ENCODE measurements at places on chromosomes 4 and X.

- no peak for DNase-seq
Measured at GRCh38 chrX:39372115-39372514, 570.9 kb downstream of the MID1IP1 start.

- DNase-seq, result no peak
Measured at GRCh38 chr4:37873386-37873785, 17.5 kb upstream of the TBC1D1 start.

DNA sequence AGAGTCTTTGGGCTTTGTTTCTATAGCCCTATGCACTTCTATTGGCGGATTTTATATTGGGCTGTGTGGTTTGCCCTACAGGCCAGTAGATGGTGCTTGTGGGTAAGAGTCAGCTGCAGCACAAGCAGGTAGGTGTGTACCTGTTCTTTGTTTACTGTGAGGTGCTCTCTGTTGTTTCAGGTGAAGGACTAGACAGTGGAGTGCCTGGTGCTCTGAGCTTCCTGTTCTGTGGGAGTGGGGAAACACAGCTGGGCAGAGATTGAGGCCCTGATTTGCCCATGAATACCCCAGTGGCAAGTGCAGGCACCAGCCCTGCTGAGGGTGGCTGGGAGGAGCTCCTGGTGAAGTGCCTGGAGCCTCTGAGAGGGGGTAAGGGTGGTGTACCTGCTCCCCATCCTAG is 26.3 kb upstream of the UCP1 start:
- no peak for DNase-seq

DNA sequence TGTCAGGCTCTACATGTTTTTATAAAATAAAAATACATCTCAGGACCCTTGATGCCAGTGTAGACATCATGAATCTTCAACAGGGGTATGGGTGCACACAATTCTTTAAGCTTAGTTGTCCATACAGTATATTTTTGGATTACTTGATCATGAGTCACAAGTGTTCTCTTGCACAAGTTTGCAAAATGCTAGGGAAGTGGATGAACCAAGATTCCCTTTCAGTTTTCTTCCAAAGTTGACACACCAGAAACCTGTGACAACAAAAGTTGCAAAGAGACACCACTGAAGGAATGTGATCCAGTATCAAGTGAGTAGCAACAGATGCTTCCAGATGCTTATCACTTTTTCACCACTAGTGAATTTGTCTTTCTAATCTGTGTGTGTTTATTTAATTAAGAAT is 1021.2 kb downstream of the PCDH7 start:
- no peak for DNase-seq

DNA sequence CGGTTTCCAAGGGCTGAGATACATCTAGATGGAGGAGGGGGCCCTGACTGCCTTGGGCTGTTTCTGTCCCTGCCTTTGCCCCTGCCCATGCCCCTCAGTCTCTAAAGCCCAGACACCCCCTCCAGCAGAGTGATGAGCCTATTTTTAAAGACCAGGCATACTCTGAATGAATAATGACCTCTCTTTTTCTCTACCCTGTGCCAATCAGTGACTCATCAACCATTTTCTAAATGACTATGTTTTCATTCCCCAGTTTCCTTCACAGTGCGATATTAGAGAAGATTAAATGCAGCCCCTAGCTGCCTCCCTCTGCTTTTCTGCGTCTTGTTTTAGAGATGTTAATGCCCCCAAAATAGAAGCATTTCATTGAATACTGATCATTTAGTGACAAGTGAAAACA is 15.5 kb upstream of the NHS start:
- DNase-seq, result no peak

DNA sequence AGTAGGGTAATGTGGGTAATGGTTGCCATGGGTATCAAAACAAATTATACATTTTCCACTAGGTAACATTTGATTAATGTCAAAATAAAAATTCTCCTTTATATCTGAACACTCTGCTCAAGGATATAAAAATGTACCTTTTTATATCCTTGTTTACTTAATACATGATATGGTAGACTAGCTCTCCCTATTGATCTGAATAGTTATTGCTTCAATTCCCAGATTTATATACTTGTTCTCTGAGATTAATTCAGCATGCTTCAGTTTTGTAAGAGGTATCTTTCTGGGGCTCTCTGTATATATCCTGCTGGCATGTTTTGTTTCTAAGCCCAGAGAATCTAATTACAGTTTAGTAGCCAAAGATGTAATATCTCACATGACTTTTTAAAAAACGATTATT is 169.7 kb downstream of the NPNT start:
- no peak for DNase-seq

DNA sequence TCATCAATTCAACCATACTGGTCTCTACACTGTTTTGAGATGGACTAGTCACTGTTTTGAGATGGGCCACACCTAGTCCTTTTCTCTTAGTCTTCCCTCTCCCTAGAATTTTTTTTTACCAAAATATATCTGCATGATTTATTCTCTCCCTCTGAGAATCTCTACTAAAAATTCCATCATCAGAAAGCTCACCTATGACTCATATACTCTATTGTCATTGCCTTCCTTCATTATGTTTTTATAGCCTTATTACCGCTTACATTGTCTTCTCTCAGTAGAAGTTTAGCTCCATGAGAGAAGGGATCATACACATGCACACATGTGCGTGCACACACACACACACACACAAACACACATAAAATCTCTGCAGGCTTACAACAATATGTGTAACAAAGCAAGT is 303.6 kb downstream of the PCDH10 start:
- DNase-seq, result no peak

- no peak for DNase-seq
Measured at GRCh38 chr4:52575406-52575805, 83.7 kb downstream of the USP46 start.

- DNase-seq, result no peak
Measured at GRCh38 chr4:70533211-70533610, 14.8 kb downstream of the AMTN start.

- no peak for DNase-seq
Measured at GRCh38 chrX:9706421-9706820, 59.2 kb downstream of the GPR143 start.

DNA sequence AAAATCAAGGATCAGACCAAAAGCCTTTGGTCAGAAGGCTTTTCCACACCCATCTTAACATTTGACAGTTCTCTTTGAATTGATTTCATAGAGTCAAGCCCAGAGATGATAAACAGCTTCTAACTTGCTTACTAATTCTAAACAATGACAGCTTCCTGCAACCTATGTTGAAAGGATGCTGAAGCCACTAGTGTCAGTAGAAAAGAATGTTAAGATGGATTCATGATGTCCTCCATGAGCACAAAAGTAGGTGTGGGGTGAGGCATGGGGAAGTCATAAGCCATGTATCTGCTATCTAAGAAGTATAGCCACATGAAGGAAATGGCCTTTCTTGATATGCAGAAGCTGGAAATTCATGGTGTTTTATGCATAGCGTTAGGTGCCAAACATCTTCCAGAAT is 269.3 kb downstream of the DHX15 start:
- DNase-seq, result no peak

DNA sequence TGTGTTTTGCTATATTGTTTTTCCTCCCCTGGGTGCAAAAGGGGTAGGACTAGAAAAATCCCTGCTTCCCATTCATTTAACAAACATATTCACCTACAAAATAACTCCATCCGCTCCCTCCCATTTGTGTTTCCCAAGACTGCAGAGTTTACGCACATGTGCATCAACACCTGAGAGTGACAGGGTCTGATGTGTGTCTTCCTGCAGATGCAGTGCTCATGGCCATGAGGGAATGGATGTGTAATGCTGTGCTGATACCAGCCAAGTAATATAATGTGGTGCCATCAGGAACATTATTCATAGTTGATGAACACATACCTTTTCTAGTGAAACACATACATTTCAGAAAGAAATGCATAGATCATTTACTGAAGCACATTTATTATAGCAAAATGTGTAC is 83.2 kb downstream of the CXXC4 start:
- no peak for DNase-seq

- no peak for DNase-seq
Measured at GRCh38 chrX:148466292-148466691, 34.1 kb upstream of the AFF2 start.

DNA sequence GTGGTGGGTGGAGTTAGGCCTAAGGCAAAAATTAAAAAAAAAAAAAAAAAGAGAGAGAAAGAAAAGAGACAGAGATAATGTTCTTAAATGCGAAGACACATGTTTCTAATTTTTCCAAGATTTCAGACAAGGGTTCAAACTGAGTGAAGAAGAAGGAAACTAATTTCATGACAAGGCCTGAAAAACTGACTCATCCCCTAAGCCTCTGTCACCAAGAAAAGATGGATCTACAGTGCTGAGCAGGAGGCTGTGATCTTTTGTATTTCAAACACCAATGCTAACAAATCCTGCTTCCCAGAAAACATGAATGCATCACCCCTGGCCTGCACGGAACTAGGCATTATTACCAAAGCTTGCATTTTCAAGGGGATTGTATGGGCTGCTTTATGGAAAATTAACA is 75.3 kb downstream of the PPARGC1A start:
- no peak for DNase-seq

- no peak for DNase-seq
Measured at GRCh38 chr4:139606579-139607501, 50.8 kb upstream of the SETD7 start.

DNA sequence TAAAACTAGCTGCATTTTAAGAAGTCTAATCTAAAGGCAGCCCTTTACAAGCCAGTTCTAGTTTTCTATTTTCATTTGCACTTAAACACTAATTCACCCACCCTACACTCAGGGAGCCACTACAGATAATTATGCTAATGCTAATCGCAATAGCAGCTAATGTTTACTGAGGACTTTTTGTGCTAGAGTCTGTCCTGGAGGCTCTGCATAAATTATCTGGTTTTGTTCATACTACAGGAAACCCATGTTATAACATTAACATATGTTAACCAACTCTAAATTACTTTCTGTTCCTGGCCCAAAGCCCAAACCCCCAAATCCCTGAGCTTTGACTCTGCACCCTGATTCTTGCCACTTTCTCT is 480 bp upstream of the RADX start:
- DNase-seq, result no peak

- DNase-seq, result peak; percentile 10
Measured at GRCh38 chr4:73419106-73420038, 15.3 kb downstream of the ALB start.

GRCh38 chr4:55345980-55346850 is at the start of gene SRD5A3:
Gene SRD5A3 (plus strand): TSS chr4:55346242. CDS start chr4:55346337, 95 bp downstream.
- DNase-seq, result peak; percentile 90

DNA sequence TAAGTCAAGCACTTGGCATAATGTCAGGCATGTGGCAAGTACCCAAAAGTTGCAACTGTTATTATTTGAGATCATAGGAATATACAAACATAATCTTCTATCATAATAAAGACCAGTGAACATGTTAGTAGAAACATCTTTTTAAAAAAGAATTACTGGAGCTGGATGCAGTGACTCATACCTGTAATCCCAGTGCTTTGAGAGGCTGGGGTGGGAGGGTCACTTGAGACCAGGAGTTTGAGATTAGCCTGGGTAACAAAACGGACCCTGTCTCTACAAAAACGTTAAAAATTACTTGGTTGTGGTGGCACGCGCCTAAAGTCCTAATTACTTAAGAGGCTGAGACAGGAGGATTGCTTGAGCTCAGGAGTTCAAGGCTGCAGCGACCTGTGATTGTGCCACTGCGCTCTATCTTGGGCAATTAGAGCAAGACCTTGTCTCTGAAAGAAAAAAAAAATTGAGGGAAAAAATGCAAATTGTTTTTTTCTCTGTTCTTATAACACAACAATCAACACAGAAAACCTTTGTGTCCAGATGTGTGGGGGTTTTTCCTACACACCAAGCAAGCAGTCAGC is 284.3 kb downstream of the ARHGAP10 start:
- DNase-seq, result no peak

DNA sequence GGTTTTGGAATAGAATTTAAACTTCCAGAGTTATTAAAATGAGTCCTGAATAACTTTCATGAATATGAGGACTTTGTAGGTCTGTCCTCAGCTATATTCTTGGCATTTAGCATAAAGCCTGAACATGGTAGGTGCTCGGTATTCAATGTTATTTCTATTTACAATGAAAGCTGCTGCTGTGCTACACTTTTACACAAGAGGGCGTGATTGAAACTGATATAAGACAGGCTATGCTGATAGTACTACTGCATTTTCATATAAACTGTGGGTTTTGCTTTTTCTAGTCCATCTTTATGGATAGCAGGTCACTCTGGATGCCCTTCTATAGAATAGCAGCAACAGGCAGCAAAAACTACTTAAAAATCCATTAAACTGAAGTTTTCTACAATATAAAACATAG is 12.3 kb upstream of the GNPDA2 start:
- peak; percentile 72 for DNase-seq

- DNase-seq, result no peak
Measured at GRCh38 chr4:147366164-147366563, 114.7 kb upstream of the EDNRA start.

DNA sequence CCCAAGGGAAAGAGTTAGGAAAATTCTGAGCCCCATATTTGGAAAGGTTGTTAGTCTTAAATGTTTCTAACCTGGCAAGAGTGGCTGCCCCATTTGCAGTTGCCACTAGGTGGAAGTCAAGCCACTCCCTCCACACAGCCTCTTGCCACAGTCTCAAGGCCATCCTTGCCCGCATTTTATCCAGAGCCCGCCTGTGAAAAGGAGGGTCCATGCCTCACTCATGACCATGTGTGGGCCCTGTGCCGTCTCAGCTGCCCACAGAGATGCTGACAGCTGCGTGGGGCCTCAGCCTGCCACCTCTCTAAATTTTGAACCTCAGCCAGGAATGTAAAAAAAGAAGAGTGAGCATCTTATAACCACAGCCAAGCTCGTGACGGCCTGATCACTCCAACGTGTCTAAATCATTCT is 201.5 kb upstream of the FAM241A start:
- peak; percentile 8 for DNase-seq

DNA sequence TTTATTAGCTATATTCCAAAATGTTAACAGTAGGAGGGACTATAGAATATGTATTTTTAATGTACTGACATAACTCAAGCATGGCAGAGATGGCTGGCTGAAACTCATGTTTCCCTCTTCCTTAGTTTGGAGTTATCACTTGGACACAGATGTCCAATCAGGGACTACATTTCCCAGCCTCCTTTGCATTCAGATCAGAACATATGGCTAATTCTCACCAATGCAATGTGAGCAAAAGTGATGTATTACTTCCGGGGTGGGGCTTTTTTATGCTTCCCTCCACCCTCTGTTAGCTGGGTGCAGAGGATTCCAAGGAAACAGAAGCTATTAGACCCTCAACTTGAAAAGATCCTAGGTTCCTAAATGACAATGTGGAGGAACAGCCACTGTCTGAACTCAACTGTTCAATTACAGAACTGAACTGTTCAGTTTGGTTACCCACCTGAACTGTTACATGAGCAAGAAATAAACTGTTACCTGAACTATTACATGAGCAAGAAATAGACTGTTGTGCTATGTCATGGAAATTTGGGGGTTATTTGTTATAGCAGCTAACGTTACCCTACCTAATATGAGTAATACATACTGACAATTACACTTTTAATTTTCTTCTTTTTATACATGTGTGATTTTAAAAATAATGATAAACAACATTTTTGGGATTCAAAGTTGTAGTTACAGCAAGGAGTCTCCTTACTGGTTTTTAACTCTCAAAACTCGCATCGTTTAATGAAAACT is 29.6 kb upstream of the ERVMER34-1 start:
- no peak for DNase-seq

GRCh38 chr4:127327491-127327890 is 305.3 kb upstream of the INTU start:
- DNase-seq, result no peak

- DNase-seq, result no peak
Measured at GRCh38 chr4:107718351-107718965, 1.6 kb downstream of the PAPSS1 start.
